Glutamatergic neuron (in vitro differentiated cells): ENCODE measurements at places on chromosomes 3 and 15. TPM values are rescaled to one million over a fixed set of nuclear protein-coding genes. Genes with fewer than 3 reads are reported as not detected.

ANKRD34C gene
- not detected for total RNA-seq

KCTD6 gene
- total RNA-seq: 21.1 TPM

IL17RC gene
- 41.9 TPM for total RNA-seq

GRCh38 chr3:119145500-119146167 is at the start of gene TEX55:
Gene TEX55, plus strand, starts transcription at chr3:119146165. Its CDS starts 25 bp downstream, at chr3:119146190.
- no peak within 1 kb of the TSS for H3K27ac ChIP-seq
- H3K27me3 ChIP-seq: no peaks in the 10 kb centered on the region
- H3K4me3 ChIP-seq: no peak within 1 kb of the TSS
- no peak for DNase-seq

GRCh38 chr3:78343221-78343620 is 1303.3 kb downstream of the ROBO2 start:
- H3K4me3 ChIP-seq: no peak overlapping the region
- no peak overlapping the region for H3K27ac ChIP-seq
- H3K4me1 ChIP-seq: no peaks in the 10 kb centered on the region
- H3K27me3 ChIP-seq: peaks cover 6% of the 10 kb centered on the region
- DNase-seq: no peak

GRCh38 chr3:128339491-128340012 is 127.1 kb downstream of the DNAJB8 start:
- peaks cover 31% of the 10 kb centered on the region for H3K4me1 ChIP-seq
- peaks cover 10% of the 10 kb centered on the region for H3K27me3 ChIP-seq
- peaks cover 9% of the 10 kb centered on the region for H3K36me3 ChIP-seq
- H3K27ac ChIP-seq: no peak overlapping the region

DNA sequence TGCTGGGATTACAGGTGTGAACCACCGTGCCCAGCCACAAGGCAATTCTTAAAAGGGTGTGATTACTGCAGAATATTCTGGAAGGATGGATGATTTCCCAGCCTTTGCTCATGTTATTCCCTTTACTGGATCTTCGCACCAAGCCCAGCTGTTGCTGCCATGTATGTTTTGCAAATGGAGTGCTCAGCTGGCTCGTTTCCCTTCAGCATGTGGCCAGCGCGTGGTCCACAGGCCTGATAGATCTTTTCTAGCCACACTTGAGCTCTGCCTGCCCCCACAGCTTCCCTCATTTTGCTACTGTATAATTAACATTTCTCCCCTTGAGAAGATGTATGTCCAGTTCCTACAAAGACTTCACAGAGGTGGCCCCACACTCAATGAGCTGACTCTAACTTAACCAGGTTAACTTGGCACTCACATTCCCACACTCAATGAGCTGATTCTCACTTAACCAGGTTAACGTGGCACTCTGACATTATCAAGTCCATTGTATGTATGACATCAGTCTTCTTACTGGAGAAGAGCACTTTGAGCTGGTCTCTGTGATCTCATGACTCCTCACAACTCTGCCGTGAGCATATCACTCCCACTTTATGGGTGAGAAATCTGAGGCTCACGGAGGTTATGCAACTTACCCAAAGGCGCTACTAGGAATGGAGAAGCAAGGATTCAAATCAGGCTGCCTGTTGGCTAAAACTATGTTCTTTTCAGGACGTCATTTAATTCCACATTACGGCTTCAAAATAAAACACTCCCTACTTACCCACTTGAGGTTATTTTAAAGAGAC is 49.2 kb downstream of the TM4SF4 start:
- no peaks in the 10 kb centered on the region for H3K27me3 ChIP-seq
- peaks cover 2% of the 10 kb centered on the region for H3K4me1 ChIP-seq
- no peak overlapping the region for H3K4me3 ChIP-seq
- no peaks in the 10 kb centered on the region for H3K36me3 ChIP-seq
- DNase-seq: no peak
- no peak overlapping the region for H3K27ac ChIP-seq

GRCh38 chr3:172716476-172716875 is 5.6 kb upstream of the NCEH1 start:
- peaks cover 10% of the 10 kb centered on the region for H3K36me3 ChIP-seq
- H3K27ac ChIP-seq: no peak overlapping the region
- no peaks in the 10 kb centered on the region for H3K27me3 ChIP-seq
- H3K4me3 ChIP-seq: no peak overlapping the region
- DNase-seq: no peak
- no peaks in the 10 kb centered on the region for H3K4me1 ChIP-seq

DNA sequence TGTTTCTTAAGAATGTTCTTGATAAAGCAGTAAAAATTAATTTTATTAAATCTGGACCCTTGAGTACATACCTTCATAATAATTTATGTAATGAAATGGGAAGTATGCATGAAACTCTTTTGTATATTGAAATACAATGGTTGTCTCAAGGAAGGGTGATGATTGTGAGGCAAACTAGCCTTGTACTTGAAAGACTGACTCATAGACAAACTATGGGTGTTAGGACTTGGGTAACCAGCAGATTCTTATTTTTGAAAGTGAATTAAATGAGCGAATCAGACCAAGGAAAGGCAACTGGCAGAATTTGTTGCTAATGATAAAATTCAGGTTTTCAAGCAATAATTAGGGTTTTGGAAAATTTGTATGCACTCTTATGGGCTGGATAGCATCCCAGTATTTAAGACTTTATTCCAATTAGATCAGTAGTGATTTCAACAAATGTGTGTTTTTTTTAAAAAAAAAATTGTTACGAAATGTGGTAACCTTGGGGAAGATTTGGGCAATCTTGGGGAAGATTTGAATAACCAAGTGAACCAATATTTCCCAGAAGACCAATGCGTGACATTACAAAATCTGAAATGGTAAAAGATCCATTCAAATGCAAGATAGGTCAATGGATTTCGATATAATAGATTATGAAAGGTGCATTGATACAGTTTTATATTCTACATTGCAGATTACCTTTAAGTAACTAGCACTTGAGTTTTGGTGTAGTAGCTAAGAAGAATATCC is 42.0 kb downstream of the ATP2C1 start:
- no peaks in the 10 kb centered on the region for H3K27me3 ChIP-seq
- H3K36me3 ChIP-seq: no peaks in the 10 kb centered on the region
- DNase-seq: no peak
- H3K4me1 ChIP-seq: no peaks in the 10 kb centered on the region
- no peak overlapping the region for H3K27ac ChIP-seq

- H3K27me3 ChIP-seq: no peaks in the 10 kb centered on the region
- H3K4me3 ChIP-seq: no peak overlapping the region
- no peak for DNase-seq
- H3K27ac ChIP-seq: no peak overlapping the region
These were observed 136.8 kb upstream of the ACP3 start for GRCh38 chr3:132180337-132180791.

GRCh38 chr3:3610581-3611298 is 188.5 kb upstream of the LRRN1 start:
- no peak overlapping the region for H3K4me3 ChIP-seq
- DNase-seq: no peak

DNA sequence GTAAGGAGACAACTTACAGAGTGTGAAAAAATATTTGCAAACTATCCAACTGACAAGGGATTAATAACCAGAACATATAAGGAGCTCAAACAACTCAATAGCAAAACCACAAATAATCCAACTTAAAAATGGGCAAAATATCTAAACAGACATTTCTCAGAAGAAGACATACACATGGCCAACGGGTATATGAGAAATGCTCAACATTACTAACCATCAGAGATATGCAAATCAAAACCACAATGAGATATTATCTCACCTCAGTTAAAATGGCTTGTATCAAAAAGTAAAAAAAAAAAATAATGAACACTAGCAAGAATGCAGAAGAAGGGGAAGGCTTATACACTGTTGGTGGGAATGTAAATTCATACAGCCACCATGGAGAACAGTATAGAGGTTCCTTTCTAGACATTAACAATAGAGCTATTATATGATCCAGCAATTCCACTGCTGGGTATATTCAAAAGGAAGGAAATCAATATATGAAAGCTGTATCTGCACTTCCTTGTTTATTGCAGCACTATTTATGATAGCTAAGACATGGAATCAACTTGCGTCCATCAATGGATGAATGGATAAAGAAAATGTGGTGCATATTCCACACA is 998.6 kb downstream of the NAALADL2 start:
- H3K4me3 ChIP-seq: no peak overlapping the region
- H3K27me3 ChIP-seq: no peaks in the 10 kb centered on the region
- no peak for DNase-seq
- no peaks in the 10 kb centered on the region for H3K36me3 ChIP-seq
- no peak overlapping the region for H3K27ac ChIP-seq

- H3K4me3 ChIP-seq: no peak overlapping the region
- DNase-seq: peak; percentile 32
- H3K27me3 ChIP-seq: no peaks in the 10 kb centered on the region
- H3K36me3 ChIP-seq: no peaks in the 10 kb centered on the region
These were observed 5.8 kb upstream of the TOPAZ1 start for GRCh38 chr3:44235604-44236484.
